ENCODE measurements at places on chromosomes 3 and 15.

DNA sequence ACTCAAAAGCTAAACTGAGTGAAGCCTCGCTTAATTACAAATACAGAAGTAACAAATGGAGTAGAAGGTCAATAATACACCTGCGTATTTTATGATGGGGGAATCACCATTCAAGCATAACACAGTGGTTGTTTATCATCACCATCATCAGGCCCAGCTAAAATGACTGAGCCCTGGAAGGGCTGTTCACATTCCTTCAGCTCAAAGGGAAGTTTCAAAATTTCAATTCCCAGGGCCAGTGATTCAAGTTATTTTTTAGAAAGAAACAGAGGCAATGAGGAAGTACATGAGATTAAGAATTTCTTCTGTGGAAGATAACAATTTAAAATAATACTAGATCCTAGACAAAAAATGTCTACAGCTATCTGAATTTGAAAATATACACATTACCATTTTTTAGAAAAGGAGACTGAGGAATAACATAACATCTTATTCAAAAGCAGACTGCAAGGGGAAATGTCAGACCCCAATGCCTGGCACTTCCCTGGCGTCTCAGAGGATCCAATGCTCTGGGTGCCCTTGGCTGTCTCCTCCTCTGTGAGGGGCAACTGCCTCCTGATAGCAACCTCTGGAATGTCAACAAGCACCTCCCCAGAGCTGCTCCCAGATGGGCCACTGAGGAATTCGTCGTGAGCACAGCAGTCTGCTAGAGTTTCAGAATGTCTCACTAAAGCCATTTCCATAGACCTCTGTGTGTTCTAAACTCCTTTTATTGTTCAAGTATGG lies 22.8 kb downstream of the EHD4 start:
- no peak for DNase-seq

- no peak for DNase-seq
Measured at GRCh38 chr3:41296556-41296955, 97.3 kb downstream of the CTNNB1 start.

DNA sequence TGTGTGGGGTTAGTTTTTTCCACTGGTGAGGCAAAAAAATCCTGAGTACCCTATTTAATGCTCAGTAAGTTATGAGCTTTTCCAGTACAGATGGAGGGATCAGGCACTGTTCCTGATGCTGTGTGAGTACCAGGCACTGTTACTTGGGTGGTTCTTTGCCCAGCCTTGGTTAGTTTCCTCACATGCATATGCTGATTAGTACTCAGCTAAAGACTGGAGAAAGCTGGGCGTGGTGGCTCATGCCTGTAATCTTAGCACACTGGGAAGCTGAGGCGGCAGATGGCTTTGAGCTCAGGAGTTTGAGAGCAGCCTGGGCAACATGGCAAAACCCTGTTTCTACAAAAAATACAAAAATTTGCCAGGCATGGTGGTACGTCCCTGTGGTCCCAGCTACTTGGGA lies 210.3 kb upstream of the SGO1 start:
- DNase-seq = no peak

DNA sequence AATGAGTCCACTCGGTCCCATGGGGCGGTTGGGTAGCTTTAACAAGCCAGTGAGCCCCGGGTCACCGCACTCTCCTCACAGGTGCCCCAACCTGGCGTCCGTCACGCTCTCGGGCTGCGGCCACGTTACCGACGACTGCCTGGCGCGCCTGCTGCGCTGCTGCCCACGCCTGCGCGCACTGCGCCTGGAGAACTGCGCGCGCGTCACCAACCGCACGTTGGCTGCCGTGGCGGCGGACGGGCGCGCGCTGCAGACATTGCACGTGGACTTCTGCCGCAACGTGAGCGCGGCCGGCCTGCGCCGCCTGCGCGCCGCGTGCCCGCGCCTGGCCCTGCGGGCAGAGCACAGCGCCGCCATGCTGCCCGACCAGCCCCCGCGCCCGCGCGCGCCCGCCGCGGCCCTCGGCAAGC lies 3.4 kb downstream of the FBXL22 start:
- peak; percentile 93 for DNase-seq

DNA sequence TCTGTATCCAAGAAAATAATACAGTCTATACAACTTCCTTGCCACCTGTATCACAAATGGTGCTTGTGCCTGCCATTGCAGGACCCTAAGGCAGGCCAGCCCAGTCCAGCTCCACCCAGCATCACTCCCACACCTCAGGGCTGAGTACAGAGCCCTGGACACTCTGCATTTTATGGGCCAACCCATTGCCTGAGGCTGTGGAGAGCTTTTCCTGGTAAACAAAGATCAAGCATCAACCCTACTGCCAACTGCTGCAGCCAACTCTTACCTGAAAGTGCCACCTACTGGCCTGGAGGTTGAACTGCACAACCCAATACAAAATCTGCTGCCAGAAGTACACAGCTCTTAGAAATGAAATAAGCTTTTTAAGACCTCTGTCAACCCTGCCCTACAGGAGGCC lies 1082.2 kb downstream of the NAALADL2 start:
- no peak for DNase-seq

DNA sequence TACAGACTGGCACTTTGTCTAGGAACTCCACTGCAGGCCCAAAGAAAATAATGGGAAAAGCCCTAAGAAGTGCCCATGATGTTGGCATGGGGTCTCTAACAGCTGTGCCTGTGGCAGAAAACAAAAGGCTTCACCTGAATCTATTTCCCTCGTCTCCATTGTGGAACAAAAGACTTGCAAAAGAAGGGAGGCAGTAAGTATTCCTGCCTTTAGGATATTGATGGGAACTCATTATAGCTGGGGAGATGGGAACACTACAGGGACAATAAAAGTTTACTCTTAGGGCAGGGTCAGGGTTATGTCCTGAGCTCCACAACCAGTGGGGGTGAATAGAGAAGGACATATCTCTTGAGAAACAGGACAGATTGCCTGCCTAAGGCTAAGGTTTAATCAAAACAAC lies 930.6 kb upstream of the EPHA6 start:
- no peak for DNase-seq

DNA sequence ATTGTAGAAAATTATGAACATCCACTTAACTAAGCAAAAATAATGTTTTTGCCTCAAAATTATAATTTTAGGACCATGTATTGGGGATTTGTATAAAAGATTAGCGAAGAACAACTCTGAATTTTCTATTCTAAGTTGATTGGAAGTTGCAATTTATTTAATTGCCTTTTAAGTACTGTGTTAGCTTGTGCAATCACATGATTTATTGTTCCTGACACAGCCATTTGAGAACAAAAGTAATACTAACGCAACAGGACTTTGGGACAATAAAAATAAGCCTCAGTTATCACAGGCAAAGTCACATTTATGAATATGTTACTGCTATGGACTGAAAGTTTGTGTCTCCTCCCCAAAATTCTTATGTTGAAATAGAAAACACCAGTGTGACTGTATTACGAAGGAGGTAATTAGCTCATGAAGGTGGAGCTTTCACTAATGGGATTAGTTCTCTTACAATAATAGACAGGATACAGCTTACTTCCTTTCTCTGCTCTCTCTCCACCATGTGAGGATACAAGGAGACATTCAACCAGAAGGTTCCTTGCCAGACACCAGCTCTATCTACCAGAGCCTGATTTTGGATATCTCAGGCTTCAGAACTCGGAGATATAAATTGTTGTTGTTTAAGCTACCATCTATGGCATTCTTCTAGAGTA lies 745.9 kb downstream of the ZBBX start:
- no peak for DNase-seq

- DNase-seq = no peak
Measured at GRCh38 chr15:98537516-98538060, 110.8 kb upstream of the IGF1R start.

DNA sequence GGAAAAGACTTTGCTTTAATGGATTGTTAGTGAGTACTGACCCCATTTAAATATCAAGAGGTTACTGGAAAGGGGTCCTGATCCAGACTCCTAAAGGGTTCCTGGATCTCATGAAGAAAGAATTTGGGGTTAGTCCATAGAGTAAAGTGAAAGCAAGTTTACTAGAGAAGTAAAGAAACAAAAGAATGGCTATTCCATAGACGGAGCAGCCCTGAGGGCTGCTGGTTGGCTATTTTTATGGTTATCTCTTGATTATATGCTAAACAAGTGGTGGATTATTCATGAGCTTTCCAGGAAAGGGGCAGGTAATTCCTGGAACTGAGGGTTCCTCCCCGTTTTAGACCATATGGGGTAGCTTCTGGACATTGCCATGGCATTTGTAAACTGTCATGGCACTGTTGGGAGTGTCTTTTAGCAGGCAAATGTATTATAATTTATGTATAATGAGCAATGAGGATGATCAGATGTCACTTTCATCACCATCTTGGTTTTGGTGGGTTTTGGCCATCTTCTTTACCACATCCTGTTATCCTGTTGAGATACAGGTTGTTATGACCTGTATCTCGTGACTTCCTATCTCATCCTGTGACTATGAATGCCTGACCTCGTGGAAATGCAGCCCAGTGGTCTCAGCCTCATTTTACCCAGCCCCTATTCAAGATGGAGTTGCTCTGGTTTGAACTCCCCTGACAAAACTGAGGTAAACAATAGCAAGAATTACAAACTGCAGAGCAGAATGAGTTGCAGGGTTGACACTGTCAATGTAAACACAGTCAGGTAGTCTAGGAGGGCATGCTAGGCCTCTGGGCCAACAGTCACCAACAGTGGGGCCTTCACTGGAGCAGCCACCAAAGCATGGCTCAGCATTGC lies 10.3 kb upstream of the GPR160 start:
- DNase-seq = no peak

- no peak for DNase-seq
Measured at GRCh38 chr3:19202303-19202702, 54.0 kb downstream of the KCNH8 start.

All from CD8-positive, alpha-beta memory T cell (primary cell).